LHCN-M2 (cell line): ENCODE measurements at places on chromosomes 3 and 15. TPM values are rescaled to one million over a fixed set of nuclear protein-coding genes. Genes with fewer than 3 reads are reported as not detected.

Gene P3H2
- 7.8 and 7.9 TPM in 2 replicates for total RNA-seq

Gene SCAANT1
- not detected in 2 replicates for total RNA-seq

Gene GOLGA8R
- 1.3 and 2.0 TPM in 2 replicates for total RNA-seq

Gene IGDCC3
- not detected in 2 replicates for total RNA-seq

Gene CCRL2
- total RNA-seq, result 5.3 and 5.4 TPM in 2 replicates

Gene STX19
- not detected in 2 replicates for total RNA-seq

Gene RHCG
- total RNA-seq, result not detected in 2 replicates

Gene P2RY1
- not detected in 2 replicates for total RNA-seq

Gene GHRL
- total RNA-seq, result not detected in 2 replicates

Gene FBXL22
- 0.23 TPM in 1 of 2 replicates, not detected in the other for total RNA-seq

Gene SI
- not detected in 2 replicates for total RNA-seq
